Caco-2 (cell line): ENCODE measurements at places on chromosomes 5 and 9.
A peak's percentile ranks its signal among the peaks of the same experiment; 100 is the strongest.

GRCh38 chr9:121573717-121574485 is 74.3 kb upstream of the GGTA1 start:
- no peaks in the 10 kb centered on the region for H3K27me3 ChIP-seq
- H3K27ac ChIP-seq = no peak overlapping the region
- no peaks in the 10 kb centered on the region for H3K4me1 ChIP-seq
- DNase-seq = no peak
- H3K36me3 ChIP-seq = no peaks in the 10 kb centered on the region

DNA sequence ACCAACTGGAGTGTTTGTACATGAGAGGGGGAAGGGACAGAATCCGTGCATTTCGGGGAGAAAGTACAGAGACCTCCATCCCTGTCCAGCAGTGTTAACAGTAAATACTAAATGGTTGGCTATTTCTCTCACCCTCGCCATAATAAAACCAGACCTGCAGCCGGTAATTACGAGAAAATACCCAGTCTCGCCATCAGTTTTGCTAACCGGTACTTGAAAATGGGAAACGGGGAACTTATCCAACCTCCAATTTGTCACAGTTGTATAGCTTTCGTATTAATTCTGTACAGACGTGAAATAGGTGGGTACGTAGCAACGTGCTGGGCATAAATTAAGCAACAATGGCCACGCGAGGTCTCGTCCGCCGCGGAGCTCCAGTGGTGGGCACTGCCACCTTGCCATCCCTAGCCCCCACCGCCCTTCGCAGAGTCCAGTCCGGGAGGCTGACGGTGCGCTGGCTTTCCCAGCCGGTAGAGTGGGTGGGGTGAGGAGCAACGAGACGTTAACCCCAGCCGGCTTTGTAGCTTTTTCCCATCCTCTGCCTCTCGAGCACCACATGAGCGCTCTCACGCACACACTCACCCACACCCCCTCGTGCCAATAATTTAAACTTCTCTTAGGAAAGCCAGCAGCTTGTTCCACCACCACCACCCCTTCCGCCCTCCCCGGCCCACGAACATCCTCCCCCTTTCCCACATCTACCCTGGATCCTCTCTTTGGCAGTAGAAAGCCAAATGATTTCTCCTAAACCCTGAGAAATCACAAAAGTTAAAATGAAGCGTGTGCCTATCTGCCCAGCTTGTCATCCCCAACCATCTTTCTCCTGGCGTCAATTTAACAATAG is 1.8 kb downstream of the ELAVL2 start:
- no peaks in the 10 kb centered on the region for H3K27me3 ChIP-seq
- no peak overlapping the region for H3K4me3 ChIP-seq
- no peak overlapping the region for H3K27ac ChIP-seq
- no peak for DNase-seq

- H3K36me3 ChIP-seq = no peaks in the 10 kb centered on the region
- H3K4me3 ChIP-seq = no peak overlapping the region
- no peaks in the 10 kb centered on the region for H3K4me1 ChIP-seq
- no peak overlapping the region for H3K27ac ChIP-seq
- no peak for DNase-seq
Observed at GRCh38 chr9:14080959-14081542, 232.9 kb downstream of the NFIB start.

DNA sequence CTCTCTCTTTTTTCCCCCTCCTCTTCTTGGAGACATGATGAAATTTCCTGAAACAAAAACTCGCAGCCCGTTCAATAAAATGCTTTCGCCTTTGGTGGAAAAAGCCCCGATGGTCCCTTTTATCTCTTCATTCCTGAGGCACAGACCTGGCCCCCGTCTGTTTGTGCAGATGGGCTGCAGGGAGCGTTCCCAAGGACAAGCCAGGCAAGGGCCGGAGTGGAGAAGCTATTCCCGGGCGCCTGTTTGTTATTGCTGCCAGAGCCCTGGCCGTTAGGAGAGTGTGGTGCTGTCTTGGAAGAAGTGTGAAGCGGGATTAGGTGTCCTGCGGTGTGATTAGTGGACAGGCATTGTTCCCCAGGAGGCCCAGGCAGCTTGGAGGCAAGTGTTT is 71.9 kb downstream of the SMIM23 start:
- H3K36me3 ChIP-seq = peaks cover 2% of the 10 kb centered on the region
- no peak for DNase-seq
- H3K27ac ChIP-seq = peak overlapping the region; percentile 46
- H3K4me3 ChIP-seq = no peak overlapping the region

DNA sequence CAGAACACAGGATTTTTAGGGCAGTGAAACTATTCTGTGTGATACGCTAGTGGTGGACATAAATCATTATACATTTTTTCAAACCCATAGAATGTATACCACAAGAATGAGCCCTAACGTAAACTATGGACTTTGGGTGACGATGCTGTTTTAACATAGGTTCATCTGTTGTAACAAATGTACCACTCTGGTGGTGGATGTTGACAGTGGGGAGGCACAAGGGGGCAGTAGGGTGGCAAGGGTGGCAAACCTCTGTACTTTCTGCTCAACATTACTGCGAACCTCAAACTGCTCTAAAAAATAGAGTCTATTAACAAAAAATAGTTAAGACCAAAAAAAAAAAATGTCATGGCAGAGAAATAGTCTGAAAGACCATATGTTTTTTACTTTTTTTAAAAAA is 9.1 kb upstream of the MVB12B start:
- H3K4me3 ChIP-seq = no peak overlapping the region
- H3K36me3 ChIP-seq = no peaks in the 10 kb centered on the region
- no peaks in the 10 kb centered on the region for H3K4me1 ChIP-seq
- H3K27ac ChIP-seq = no peak overlapping the region
- no peaks in the 10 kb centered on the region for H3K27me3 ChIP-seq
- no peak for DNase-seq

DNA sequence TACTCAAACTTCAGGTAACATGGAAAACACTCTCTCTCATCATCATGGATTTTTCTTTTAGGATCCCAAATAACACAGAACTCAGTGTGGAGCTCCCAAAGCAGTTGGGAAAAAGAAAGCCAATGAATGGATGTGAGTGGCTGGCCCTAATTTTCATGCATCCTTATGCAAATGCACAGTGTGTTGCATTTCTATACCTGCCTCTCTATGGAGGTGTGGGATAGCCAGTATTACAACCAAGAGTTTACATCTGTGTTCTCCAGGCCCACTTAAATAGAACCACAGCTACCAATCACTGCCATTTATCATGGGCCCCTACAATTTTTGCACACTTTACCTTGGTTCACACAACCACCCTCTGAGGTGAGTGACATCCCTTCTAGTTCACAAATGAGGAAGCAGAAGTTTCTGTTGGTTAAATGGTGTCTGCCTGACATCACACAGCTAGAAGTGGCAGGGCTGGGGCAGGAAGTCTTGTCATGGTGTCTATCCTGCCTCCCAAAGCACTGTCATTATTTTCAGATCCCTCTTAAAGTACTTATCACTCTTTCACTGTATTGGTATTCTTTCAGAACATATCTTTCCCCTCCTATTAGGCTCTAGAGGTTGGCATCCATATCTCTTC is 17.3 kb downstream of the MAMDC2 start:
- no peaks in the 10 kb centered on the region for H3K27me3 ChIP-seq
- no peak overlapping the region for H3K27ac ChIP-seq
- no peak overlapping the region for H3K4me3 ChIP-seq
- H3K4me1 ChIP-seq = no peaks in the 10 kb centered on the region
- DNase-seq = no peak

- no peaks in the 10 kb centered on the region for H3K27me3 ChIP-seq
- H3K4me1 ChIP-seq = no peaks in the 10 kb centered on the region
- H3K4me3 ChIP-seq = no peak overlapping the region
- no peak for DNase-seq
- no peaks in the 10 kb centered on the region for H3K36me3 ChIP-seq
Observed at GRCh38 chr5:170109059-170110031, 3.6 kb downstream of the FOXI1 start.

- no peaks in the 10 kb centered on the region for H3K36me3 ChIP-seq
- no peak for DNase-seq
- H3K27me3 ChIP-seq = no peaks in the 10 kb centered on the region
- no peak overlapping the region for H3K27ac ChIP-seq
Observed at GRCh38 chr5:77627869-77628674, 10.4 kb downstream of the OTP start.

DNA sequence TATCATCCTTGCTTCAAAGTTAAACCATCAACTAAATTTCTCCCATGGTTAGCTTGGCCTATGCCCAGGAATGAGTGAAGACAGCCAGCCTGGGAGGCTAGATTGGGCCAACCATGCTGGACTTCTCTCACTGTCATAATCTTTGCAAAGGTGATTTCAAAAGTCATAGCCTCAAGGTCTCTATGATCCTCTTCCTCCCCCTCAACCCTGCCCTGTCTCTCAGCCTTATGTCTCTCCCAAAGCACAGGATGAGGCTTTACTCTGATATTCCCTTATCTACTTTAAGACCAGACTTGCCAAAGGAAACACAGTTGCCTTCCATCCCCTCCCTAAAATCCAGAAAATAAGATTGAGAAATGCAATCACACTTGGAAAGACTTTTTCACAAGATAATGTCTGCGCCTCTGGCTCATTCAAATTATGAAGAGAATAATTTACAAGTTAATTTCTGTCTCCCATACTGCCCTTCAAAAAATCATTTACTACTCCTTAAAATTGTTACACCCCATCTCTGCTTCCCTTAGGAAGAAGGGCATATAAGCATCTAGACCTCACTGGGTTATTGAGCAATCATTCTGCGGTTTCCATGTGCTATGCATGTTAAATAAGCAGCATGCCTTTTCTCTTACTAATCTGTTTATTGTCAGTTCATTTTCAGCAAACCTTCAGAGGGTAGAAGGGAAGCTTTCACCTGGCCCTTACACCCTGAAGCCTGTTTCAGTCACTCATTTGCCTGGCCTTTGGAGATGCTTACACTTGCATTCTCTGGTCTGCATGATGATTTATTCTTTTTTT is 113.8 kb upstream of the ANKRD55 start:
- no peak for DNase-seq
- peaks cover 46% of the 10 kb centered on the region for H3K4me1 ChIP-seq
- H3K27ac ChIP-seq = no peak overlapping the region
- H3K36me3 ChIP-seq = no peaks in the 10 kb centered on the region

DNA sequence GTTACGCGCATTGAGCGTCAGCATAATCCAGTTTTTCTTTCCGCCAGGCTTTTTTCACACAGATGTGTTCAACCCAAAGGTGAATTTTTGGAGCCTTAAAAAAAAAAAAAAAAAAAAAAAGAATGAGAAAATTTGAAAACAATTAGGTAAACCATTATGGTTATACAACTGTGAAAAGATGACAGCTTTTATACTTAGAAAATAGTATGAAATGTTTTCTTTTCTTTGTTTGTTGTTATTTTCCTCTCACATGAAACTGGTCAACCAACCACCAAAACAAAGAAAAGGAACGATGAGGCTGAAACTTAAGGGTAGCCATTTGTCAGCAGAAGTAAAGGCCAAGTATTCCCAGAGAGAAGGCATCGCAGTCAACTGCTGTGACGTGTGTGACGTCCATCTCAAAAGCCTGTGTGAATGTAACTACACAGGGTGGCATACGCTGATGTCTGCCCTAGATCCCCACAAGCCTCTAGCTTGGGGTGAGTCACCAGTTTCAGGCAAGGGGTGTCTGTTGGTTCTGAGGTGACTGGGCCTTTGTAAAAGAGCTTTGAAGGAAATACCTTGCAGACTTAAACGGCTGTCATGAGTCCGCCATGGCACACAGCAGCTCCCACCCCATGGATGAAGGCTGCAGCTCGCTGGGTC is 182.9 kb downstream of the AOPEP start:
- peaks cover 45% of the 10 kb centered on the region for H3K4me1 ChIP-seq
- H3K36me3 ChIP-seq = no peaks in the 10 kb centered on the region
- H3K27me3 ChIP-seq = no peaks in the 10 kb centered on the region
- H3K4me3 ChIP-seq = no peak overlapping the region

DNA sequence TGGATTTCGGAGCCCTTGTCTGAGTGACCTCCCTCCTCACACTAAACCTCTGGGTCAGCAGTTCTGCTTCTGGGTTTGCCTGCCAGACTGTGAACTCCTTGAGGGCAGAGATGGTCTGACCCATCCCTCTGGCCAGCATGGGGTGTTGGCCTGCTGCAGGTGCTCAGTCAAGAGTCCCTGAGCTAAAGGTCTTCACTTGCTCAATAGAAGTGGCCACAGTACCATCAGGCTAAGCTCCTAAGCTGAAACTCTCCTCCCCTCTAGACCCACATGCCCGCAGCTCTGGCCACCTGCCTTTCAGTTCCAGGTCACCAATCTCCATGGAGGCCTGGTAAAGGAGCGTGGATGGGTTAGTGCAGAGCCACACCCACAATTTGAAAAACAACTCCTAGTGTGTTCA is 316.6 kb downstream of the SPOCK1 start:
- H3K4me3 ChIP-seq = no peak overlapping the region
- no peak for DNase-seq
- no peaks in the 10 kb centered on the region for H3K27me3 ChIP-seq
- H3K27ac ChIP-seq = no peak overlapping the region
- no peaks in the 10 kb centered on the region for H3K4me1 ChIP-seq

DNA sequence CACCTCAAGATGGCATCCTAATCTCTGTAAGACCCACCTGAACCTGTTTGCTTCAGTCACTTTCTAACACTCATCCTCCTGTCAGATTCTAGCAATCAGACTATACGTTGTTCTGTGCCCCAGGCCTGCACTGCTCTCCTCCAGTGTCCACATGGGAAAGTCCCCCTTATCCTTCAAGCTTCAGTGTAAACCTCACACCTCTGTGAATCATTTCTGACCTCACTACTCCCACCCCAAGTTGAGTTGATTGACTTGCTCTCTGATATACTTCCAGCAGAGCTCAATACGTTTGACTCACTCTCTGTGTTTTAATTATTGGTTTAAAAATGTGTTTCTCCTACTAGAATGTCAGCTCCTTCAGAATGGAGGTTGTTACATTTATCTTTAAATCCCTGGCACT is 240.2 kb downstream of the FBXL17 start:
- no peaks in the 10 kb centered on the region for H3K27me3 ChIP-seq
- H3K27ac ChIP-seq = no peak overlapping the region
- no peaks in the 10 kb centered on the region for H3K4me1 ChIP-seq

GRCh38 chr9:131714161-131714646 is 25.7 kb downstream of the RAPGEF1 start:
- no peaks in the 10 kb centered on the region for H3K27me3 ChIP-seq
- H3K36me3 ChIP-seq = peaks cover 1% of the 10 kb centered on the region; the same call in 1 of the 2 replicates
- peaks cover 14% of the 10 kb centered on the region for H3K4me1 ChIP-seq

GRCh38 chr9:18459962-18460584 is 13.9 kb upstream of the ADAMTSL1 start:
- H3K27ac ChIP-seq = no peak overlapping the region
- no peaks in the 10 kb centered on the region for H3K27me3 ChIP-seq
- H3K4me1 ChIP-seq = no peaks in the 10 kb centered on the region
- DNase-seq = no peak
- no peaks in the 10 kb centered on the region for H3K36me3 ChIP-seq
